ENCODE measurements at places on chromosomes 5 and 9.

DNA sequence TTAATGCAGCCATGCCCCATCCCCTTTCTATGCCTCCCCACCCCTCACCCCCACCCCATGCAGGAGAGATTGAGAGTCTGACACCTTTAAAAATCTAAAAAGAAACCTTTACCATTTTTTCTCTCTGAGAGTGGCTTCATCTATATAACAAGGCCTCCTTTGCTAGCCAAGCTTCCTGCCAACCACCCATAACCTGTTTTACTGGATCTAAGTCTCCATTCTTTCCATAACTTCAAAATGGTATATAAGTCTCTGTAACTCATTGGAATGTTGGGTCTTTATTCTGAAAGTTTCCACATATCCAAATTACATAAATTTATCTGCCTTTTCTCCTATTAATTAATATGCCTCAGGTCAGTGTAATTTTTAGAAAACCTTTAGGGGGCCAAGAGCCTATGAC, 1174.0 kb downstream of the MAT2B start:
- no peak for DNase-seq

GRCh38 chr9:5336688-5337087, 3.0 kb downstream of the RLN1 start:
- DNase-seq = no peak

- DNase-seq = no peak
Measured at GRCh38 chr5:51816427-51816826, 433.2 kb downstream of the ISL1 start.

DNA sequence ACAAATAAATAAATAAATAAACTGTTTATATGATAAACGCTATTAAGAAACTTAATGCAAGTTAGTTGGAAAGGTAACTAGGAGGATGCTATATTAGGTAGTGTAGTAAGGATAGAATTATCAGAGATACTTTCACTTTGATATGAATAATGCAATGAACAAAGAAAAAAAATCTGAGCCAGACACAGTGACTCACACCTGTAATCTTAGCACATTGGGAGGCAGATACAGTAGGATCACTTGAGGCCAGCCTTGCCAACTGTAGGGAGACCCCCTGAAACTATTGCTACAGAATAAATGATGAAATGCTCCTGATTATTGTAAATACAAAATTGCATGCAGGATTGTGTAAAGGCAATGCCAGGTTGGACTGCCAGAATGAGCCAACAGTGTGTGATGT, 109.2 kb downstream of the ANXA2R start:
- no peak for DNase-seq

- DNase-seq = no peak
Measured at GRCh38 chr5:1546556-1546955, 22.8 kb upstream of the LPCAT1 start.

DNA sequence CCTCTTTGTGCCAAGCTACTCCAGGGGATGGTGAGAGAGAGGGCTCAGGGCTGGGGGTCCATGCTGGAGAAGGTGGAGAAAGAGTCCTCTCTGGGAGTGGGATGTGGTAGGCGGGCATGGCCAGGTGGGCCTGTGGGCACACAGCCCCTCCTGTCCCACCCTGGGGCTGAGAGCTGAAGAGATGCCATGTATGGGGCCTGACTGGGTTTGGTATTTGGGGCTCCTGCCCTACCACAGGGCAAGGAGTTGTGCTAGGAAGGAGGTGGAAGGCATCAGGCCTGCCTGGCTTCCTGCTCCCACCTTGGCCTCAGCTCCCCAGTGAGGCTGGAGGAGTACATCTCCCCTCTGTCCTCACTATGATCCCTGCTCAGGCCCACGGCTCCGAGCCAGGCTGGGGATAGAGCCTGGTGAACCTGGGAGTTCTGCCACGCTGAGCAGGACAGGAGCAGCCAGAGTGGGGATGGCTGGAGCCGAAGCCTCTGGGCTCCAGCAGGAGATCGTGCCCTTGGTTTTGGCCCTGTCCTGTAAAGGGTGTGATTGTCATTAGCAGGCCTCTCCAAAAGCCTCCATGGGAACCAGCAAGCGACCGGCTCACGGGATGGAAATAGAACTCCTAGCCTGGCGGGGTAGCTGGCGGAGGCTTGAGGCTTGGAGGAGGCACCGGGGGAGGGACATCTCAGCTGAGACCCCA, 75.5 kb downstream of the CACNA1B start:
- DNase-seq = no peak

GRCh38 chr5:163163858-163164257, 273.5 kb upstream of the CCNG1 start:
- DNase-seq = no peak

- no peak for DNase-seq
Measured at GRCh38 chr9:21904371-21904770, 89.8 kb downstream of the CDKN2A start.

- peak; percentile 49 for DNase-seq
Measured at GRCh38 chr9:130927995-130928900, 10.8 kb downstream of the FIBCD1 start.

- DNase-seq = peak; percentile 65
Measured at GRCh38 chr5:5492087-5492933, 69.8 kb downstream of the ICE1 start.

DNA sequence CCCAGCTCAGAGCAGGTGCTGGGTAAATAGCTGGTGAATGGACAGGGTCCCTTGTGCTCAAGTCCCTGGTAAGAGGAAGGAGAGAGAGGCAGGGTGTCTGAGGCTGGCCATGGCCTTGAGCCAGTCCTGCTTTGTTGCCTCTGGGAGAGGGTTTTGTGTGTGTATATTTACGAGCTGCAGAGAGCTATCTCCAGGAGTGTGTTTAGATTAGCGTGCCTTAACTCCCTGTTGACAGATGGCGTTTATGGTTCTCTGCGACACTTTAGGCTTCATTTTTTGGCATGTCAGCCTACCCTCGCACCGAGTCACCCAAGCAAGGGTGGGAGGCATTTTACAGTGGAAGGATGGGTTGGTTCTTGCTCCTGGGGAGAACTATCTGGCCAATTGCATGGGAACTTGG, 22.2 kb downstream of the HMCN2 start:
- DNase-seq = no peak

- no peak for DNase-seq
Measured at GRCh38 chr9:107060062-107060461, 197.1 kb downstream of the ZNF462 start.

DNA sequence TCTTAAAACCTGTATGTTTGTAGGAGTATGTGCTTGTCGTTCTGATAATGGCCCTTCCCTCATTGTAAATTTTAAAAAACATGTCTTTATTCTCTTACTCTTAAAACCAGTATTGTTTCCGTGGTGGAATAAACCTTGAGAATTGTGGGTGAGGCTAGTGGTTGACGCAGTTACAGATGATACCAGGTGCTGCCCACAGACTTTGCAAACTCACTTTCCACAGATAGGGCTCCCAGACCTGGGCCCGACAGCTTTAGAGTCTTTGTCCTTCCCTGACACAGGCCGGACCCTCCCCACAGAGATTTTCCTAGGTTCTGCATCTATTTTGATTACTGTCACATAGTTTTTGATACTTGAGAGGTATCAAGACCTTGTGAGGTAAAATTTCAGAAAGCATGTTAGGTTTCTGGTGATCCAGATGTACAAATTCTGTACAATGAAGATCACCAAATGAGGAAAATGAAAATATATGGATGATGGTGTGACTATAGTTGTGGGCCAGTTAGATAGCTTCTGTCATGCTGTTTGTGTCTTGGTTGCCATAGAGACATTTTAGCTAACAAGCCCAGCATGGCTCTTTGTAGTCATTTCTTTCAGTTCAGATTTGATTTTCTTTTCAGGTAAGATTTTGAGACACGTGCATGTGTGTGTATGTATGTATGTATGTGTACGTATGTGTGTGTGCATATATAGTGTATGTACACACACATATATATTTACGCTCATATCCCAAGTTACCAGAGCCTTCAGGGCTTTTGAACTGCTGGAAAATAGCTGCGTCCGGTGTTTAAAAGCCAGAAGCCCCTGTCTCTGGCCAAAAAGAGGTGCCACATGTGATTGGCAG, 33.8 kb downstream of the DMRT1 start:
- no peak for DNase-seq

- DNase-seq = no peak
Measured at GRCh38 chr9:15086156-15086763, 176.0 kb upstream of the FREM1 start.

DNA sequence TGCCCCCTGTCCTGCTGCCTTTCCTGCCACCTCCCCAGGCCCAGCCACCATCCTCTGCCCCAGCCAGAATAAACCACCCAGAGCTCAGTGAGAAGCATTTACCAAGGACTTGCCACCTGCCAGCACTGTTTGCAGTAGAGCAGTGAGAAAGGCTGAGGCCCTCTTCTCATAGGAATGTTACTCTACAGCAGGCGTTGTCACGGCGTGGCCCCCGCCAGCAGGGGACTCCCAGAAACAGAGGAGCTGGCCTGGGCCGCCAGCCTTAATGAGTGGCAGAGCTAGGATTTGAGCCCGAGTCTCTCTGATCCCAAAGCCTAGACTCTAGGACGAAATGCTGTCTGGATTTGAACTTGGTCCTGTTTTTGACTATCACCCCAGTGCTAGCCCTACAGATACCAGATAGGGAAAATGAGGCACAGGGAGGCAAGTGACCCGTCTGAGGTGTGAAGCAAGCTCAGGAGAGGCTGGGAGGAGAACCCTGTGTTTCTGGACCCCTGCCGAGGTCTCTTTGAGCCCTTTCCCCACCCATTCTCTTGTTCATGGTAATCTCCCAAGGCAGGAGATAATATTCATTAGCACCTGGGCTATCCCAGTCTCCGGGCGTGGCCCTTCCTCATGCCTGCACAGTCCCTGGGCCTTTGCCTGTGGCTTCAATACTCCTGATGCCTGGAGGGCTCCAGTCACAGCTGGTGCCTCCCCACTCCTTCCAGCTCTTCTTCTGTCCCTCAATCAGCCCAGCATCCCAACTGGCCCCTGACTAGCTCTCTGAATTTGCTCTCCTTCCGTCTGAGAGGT, 30.7 kb downstream of the HRH2 start:
- DNase-seq = no peak

- no peak for DNase-seq
Measured at GRCh38 chr5:116622375-116623050, 47.9 kb upstream of the SEMA6A start.

DNA sequence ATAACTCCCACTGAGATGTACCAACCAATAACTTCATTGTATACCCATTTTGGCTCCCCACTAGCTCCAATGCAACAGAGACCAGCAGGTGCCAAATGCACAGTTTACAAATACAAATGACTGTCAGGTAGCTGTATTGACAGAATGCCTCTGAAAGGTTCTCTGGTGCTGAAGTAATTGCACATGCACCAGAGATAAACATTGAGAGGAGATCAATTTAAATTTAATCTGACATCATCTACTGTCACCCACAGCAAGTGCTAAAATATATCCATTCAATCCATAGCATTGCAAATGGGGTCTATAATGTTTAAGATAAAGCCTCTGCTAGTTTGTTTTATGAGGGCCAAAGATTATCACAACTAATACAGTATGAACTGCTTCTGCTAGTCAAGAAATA, 80.2 kb downstream of the STX17 start:
- DNase-seq = no peak

DNA sequence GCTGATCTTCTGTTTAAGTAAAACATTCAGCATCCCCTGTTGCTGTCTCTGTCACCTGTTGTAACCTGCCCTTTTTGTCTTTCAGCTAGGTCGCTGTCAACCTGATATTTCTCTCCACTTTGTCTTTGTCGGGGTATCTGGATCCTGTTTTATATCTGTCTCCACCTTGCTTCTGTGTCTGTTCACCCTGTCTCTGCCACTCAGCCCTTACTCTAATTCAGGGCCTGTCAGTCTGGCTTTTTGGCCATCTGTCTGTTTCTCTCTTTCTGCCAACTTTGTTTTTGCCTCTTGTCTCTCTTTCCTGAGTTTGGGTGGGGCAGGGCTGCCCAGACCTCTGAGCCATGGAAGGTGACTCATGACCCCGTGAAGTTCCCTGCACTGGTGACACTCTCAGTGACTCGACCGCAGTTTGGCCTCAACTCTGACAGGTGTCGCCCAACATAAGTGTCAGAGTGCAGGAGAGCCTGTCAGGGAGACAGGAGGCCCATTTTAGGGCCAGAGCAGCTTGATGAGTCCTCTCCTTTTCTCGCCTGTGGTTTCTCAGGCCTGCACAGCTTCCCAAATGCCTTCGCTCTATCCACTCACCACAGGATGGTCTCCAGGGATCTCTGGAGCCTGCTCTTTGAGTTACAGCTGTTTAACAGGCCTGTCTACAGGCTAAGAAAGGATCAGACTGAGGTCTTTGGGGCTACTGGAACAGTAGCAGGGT, 868 bp downstream of the ZBTB43 start:
- peak; percentile 82 for DNase-seq

DNA sequence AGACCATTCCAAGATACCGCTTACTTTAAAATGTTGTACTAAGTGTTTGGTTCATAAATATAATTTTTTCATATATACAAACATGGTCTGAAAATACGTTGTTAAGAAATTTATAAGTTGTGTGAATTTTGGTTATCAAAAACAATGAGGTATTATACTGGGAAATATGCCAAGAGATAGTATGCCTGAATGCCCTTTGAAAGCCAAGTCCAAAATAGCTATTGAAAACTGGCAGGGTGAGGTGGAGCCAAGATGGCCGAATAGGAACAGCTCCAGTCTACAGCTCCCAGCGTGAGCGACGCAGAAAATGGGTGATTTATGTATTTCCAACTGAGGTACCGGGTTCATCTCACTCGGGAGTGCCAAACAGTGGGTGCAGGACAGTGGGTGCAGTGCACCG, 533.5 kb downstream of the ZNF608 start:
- no peak for DNase-seq

- DNase-seq = no peak
Measured at GRCh38 chr9:22657713-22658112, 211.1 kb downstream of the DMRTA1 start.

DNA sequence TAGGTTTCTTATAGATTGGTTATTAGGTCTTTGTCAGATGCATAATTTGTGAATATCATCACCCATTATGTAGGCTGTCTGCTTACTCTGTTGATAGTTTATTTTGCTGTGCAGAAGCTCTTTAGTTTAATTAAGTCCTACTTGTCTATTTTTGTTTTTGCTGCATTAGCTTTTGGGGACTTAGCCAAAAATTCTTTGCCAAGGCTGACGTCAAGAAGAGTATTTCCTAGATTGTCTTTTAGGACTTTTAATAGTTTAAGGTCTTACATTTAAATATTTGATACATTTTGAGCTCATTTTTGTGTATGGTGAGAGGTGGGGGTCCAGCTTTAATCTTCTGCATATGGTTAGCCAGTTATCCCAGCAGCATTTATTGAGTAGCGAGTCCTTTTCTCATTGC, 24.8 kb upstream of the ANGPTL2 start:
- DNase-seq = no peak

GRCh38 chr5:133284306-133284705, 232.5 kb downstream of the HSPA4 start:
- DNase-seq = no peak

DNA sequence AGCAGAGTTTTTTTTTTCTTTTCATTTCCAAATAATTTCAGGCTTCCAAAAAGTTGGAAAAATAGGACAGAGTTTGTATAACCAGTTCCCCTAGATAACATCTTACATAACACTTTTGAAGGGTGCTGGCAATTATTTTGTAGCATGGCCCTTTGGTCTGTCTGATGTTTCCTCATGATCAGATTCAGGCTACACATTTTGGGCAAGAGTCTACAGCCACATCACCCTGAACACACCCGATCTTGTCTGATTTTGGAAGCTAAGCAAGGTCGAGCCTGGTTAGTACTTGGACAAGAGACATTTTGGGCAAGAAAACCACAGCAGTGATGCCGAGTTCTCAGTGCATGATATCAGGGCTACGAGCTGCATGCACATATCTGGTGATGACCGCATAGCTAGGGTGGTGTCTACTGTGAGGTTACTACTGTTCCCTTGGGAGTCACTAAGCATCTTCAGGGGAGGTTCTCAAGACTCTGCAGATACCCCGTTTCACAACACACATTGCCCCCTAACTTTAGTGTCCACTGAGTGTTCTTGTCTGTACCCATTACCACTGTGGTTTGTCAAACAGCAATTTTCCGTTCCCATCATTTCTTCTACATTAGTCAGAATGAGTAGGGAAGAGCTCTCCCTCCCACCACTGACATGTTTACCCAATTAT, 86.2 kb downstream of the TTC39B start:
- no peak for DNase-seq

All from H54 (cell line).